Stimulated activated naive CD8-positive, alpha-beta T cell treated with anti-CD3 and anti-CD28 coated beads, Interleukin-15, Interleukin-2, amounts not matched to agents 100 U/mL and 50 U/mL, for 24 hours (primary cell): ENCODE measurements at places on chromosomes 2 and 18.

DNA sequence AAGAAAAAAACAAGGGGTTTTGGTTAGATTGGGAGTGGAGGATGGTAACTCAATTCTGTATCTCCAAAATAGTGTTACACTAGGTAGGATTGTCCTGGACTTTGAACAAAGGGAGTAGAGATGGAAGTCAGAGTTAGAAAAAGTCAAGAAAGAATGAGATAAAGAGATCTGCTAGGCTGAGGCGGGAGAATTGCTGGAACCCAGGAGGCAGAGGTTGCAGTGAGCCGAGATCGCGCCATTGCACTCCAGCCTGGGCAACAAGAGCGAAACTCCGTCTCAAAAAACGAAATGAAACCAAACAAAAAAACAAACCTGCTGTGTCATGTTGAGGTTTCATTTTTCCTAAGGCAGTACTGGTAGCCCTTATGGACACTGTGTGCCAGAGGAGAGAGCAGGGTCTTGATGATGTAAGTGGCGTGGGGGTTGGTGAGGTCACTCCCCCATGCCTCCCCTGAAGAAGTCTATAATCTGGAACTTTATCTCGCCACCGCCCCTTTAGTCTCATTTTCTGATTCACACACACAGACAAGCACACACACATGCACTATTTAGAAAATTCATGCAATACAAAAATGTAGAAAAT, 10.5 kb downstream of the DRC1 start:
- DNase-seq = peak; percentile 11

DNA sequence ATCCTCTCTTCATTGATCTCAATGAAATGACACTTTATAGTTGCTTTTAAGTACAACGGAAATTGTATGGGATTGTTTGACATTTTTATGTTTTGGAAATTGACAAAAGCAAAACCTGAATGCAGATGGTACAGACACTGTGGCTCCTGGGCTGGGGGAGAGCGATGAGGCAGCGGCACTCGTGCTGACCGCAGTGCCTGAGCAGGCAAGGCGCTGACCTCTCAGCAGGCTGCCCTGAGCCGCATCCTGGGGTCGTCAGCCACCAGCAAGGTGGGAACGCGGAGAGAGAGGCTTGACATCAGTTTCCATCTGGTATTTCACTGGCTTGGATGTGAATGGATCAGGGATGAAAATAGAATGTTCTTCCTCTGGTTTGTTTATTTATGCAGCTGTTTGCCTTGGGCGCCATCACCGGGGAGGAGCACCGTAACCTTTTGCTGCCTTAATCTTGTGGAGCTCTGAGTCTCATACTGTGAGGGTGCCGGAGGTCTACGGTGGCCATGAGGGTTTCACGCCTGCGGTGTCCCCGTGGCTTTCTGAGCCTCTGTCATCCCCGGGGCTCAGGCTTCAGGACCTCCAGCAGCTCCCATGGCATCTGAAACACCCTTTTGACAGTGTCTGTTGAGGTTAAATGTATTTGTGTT, 94.8 kb upstream of the TPO start:
- no peak for DNase-seq

DNA sequence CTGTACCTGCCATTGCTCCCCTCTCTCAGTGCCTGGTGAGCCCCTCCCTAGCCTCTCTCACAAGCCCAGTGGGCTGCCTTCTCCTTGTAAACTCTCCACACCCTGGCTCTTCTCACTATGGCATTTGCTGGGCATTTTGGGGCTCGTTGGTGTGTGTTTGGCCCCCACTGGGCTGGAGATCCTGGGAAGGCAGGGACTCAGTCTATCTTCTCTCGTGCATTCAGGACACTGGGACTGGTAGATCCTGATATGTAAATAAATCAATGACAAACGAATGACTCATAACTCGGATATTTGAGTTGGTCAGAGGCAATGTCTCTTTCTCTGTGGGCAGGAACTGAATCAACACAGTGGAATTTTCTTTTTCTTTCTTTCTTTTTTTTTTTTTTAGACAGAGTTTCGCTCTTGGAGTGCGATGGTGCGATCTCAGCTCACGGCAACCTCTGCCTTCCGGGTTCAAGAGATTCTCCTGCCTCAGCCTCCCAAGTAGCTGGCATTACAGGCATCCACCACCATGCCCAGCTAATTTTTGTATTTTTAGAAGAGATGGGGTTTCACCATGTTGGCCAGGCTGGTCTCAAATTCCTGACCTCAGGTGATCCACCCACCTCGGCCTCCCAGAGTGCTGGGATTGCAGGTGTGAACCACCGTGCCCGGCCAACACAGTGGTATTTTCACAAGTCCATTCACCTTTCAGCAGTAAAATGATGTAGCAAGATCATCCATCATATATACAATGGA, 144.6 kb upstream of the SPRED2 start:
- DNase-seq = no peak

GRCh38 chr2:43814711-43815110, 23.9 kb downstream of the ABCG5 start:
- no peak for DNase-seq

DNA sequence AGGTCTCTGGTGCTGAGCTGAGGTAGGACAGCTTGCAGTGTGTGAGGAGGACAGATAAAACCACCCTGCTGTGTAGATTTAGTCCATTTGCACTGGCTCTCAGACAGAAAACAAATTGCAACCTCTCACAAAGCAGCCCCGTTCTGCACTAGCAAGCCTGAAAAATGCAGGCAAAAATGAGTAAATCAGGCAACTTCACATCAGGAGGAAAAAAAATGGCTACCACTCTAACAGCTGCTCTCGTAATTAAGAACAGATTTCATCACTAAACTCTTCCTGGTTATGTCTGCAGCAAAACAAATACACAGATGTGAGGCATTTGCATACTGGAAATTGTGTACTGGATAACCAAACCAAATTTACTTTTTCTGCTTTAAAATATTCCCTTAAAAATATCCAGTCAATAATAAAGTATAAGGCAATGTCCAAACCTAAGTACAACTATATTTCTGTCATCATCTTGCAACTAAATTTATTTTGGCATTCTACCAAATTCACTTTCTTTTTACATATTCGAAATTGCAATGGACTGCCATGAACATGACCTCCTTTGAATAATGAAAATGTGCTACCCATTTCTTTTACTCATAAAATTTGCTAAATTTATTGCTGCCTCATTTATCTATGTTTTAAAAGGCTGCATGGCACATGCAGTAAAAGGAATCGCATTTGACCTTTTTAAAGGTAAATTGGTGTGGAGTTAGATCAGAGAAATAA, 157.4 kb downstream of the AFF3 start:
- DNase-seq = no peak

DNA sequence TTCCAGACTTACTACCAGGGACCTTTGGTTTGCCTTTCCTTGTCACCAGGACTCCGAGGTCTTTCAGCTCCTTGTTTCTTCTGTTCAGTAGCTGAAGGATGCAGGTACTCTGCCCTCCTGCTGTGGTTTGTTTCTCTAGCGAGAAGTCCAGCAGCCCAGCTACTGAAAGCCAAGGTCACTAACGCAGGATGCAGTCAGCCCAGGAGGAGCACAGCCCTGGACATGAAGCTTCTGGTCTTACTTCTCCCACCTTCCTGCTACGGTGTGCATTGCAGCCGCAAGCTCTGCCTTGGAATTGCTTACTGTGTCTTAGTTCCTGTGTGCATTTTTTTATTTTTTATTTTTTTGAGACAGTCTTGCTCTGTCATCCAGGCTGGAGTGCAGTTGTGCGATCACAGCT, 62.4 kb downstream of the DGKD start:
- no peak for DNase-seq

DNA sequence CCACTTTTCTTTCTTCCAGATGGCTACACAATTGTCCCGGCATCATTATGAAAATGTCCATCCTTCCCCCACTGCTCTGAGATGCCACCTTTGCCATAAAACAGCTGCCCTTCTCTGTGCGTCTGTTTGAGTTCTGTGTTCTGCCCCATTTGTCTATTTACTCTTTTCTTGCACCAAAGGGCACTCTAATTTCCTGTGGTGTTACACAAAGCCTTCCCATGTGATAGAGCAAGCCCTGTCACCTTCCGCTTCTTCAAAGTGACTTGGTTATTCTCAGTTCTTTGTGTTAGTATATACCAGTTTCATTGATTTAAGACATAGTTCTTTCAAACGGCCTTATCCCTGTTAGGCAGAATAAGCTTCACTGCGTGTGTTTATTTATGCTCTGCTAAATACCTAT, 84.1 kb downstream of the FBXO15 start:
- DNase-seq = no peak

DNA sequence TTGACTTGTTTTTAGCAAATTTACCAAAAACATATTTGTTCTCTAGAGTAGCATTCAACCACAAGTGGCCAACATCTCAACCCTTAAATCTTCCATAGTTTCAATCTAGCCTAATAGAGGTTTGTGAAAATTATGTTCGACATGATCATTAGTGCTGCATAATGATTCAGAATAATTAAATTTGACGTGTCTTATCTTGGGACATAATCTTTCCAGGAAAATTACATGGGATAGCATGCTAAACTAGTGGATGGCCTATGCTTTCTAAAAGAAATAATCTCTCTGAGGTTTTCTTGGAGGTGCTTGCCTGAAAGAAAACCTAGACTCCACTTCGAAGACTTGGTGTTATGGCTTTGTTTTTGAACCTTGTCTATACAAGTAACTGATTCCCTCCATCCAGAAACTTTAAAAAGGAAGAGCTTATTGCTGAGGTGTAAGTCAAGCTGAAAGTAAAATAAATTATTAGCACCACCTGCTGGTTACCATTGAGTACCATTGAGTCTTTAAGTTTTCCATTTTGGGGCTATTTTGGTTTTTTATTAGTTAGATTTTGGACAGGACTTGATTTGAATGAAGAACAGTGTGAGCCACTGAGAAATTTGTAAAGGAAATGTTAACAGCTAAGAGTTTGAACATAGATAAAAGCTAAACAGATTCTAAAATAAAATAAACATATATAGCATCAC, 32.7 kb downstream of the COX7A2L start:
- DNase-seq = no peak

- DNase-seq = no peak
Measured at GRCh38 chr2:7588295-7588694, 671.1 kb downstream of the RNF144A start.

GRCh38 chr2:137957033-137957432, 7.2 kb upstream of the HNMT start:
- DNase-seq = no peak

GRCh38 chr2:42297322-42297936, 63.6 kb downstream of the COX7A2L start:
- DNase-seq = no peak

GRCh38 chr2:217723981-217724380, 278.8 kb downstream of the TNS1 start:
- DNase-seq = no peak

GRCh38 chr2:194883711-194884110, 773.3 kb upstream of the SLC39A10 start:
- no peak for DNase-seq

GRCh38 chr18:78514910-78515670, 464.5 kb upstream of the SALL3 start:
- no peak for DNase-seq

GRCh38 chr2:239393941-239394340, 6.9 kb downstream of the HDAC4 start:
- DNase-seq = no peak

GRCh38 chr2:185502351-185502750, 236.3 kb upstream of the FSIP2 start:
- no peak for DNase-seq

DNA sequence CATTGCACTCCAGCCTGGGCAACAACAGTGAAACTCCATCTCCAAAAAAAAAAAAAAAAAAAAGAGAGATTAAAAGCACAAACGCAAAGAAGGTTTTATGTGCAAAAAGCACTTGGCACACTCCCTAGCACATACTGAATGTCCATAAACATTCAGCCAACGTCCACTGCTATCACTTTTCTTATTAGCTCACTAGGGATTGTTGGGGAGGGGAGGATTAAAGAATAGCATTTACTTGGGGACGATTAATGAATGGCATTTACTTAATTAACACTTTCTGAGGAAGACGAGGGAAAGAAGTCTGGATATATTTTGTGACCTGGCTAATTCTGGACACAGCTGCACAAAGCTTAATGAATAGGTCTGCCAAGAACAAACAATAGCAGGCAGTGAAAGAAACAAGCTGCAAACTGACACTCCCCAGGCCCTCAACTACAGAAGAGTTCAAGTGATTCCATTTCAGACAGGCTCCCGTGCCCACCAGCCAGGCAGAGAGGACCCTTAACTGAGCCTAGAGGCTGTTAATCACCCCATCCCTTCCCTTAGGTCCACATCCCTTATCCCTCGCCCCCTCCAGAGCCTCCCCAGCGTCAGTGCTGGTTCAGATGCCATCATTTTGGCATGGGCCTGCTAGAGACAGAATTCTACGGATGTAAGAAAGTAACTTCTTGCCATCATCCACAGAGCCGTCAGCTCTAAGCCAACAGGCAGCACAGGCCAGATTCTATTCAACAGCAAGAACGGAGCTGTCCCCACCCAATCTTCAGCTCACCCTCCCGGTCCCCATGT, 7.4 kb downstream of the CYB5A start:
- no peak for DNase-seq

DNA sequence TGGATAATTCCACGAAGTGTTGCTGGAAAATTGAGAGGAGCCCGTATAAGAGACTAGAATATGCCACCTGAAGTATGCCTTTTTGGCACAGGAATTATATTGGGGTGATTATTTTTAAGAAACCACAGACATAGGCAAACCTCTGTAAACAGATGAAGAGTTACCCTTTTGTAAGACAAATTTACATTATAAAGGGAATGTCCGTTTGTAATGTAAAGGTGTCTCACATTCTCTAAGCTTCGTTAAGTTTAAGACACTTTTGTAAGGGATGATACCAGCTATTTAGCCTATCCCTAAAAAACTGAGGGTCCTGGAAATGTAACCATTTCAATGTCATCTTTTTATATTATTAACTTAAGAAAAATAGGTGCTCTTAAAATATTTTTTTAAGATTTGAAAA, 432.8 kb upstream of the SYT4 start:
- DNase-seq = no peak

DNA sequence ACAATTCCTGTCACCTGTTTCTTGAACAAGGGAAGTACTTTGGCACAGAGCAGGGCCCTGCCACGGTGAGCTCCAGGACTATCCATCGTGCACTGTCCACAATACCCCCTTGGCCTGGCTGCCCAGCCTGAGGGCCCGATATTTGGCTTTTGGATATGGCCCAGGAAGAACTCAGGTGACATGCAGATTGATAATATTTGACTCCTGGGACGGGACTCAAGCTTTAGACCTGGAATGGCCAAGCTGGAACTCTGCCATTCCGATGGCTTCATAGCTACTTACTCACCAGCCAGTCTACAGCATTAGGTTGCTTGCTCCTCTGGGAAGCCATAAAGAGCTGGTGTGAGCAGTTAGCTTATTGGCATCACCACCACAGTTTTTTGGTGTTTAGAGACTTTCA, 26.6 kb downstream of the EML6 start:
- no peak for DNase-seq

- DNase-seq = no peak
Measured at GRCh38 chr2:48483916-48484315, 46.0 kb upstream of the STON1 start.
